Stimulated activated CD4-positive, alpha-beta T cell treated with anti-CD3 and anti-CD28 coated beads, Interleukin-1b, Interleukin-23, amount 100 ng/mL, for 48 hours (primary cell): ENCODE measurements at places on chromosomes 13 and 19.

DNA sequence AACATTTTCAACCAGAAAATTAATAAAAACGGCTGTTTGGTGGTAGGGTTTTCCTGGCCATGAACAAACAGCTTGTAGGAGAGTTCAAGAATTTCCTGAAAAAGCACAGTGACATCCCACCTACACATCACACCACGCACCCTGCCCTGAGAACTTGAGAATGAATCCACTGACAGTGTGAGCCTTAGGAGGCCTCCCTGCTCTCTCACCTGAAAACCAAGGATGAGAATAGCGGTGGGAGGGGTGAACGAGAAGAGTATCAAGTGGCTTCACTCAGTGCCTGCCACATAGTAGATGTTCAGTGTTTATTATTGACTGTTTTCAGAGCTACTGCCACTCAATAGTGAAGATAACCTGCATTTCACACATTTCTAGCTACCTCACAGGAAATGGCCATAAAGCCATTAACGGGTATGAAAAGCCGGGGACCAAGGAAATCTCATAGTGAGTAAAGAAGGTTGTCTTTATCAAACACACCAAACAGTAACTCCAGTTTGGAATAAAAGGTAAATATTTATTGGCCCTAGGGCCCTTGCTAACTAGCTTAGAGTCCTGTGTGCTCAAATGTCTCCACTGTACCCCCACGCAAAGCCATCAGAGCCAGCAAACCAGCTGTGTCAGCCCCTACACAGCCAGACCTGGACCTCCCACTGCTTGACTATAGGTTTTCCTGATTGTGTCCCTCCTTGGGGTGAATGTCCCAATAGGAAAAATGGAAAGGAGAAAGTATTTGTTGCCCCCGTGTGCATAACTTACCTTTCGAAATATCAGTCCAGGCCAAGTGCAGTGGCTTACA lies 40.6 kb downstream of the TPT1 start:
- no peak for DNase-seq

DNA sequence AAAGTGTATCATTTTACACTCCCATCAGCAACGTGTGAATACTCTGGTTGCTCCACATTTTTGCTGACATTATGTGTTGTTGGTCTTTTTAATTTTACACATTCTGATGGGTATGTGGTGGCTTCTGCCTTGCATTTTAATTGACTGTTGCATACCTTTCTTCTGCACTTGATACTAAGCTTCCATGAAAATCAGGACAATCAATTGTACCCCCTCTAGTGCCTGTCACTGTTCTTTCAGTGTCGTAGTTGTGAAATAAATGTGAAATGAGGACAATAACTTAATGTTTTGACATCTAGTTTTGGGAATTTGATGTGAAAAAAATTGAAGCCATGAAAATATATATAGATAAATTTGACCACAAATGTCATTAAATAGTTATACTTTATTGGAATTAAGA lies 6.7 kb downstream of the IFT88 start:
- DNase-seq = no peak

DNA sequence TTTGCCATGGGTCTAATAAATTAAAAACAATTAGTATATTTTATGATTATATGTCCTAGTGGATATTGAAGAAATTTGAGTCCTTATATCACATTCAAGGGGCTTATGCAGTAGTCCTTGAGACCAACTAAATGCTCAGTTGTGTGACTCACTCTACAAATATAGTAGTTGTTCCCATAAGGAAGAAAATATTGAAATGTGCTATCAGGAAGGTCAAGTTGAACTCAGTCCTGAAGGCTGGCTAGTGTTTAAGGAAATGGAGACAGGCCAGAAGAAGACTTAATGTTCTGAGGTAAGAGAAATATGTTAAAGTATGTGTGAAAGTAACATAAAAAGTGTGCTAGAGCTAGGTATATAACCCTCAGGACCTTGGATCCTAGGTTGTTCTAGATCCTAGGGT lies 766.1 kb upstream of the GPC6 start:
- DNase-seq = no peak

GRCh38 chr19:7109678-7110289 lies 40.3 kb downstream of the ZNF557 start:
- DNase-seq = no peak

DNA sequence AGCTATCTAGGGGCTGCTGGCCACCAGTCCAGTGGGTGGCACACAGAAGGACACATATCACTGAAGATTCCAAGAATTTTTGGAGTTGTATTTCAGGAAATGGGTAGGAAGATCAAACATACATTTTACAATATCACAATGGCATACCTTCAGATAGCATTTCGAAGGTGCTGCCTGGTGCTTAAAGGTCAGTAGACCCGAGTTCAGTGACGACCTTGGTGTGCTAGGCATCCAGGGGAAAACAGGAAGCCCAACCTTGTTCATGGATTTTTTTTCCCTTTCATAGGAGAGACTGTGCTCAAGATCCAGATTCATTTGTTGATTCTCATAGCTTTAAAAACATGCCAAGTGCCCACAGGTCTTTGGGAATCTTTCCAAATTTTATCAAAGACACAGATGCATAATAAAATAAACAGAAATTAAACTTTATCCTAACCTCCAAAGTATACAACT lies 51.0 kb upstream of the RCBTB2 start:
- no peak for DNase-seq

DNA sequence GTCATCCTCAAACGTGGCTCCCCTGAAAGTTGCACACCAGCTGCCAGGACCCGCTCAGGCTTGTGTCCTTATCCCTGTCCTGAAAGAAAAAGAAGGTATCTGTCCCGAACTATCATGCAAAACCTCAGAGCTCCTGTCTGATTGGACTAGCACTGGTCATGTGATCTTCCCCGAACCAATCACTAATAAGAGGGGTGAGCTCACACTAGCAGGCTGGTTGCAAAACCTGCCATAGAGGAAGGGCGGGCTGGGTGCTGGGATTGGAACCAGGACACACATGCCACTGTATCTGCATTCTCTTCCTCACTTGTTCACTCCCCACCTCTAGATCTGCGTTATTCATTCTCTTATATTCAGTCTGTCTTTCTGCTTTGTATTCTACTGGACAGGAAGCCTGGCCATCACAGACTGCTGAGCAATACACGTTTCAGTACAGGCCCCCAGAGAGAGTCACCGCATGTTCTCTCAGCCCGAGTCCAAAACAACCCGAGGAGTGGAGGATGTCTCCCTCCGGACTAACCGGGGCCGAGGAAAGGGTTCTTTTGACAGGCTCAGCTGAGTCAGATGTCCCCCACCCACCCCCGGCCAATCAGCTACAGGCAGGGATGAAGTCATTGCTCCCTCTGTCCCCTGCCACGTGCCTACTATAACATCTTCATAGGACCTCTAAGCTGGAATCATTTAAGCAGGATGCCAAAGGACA lies 97.7 kb downstream of the SIPA1L3 start:
- DNase-seq = peak; percentile 14
